Amygdala (tissue), 56 donors: ENCODE measurements at places on chromosomes 16 and 17.

DNA sequence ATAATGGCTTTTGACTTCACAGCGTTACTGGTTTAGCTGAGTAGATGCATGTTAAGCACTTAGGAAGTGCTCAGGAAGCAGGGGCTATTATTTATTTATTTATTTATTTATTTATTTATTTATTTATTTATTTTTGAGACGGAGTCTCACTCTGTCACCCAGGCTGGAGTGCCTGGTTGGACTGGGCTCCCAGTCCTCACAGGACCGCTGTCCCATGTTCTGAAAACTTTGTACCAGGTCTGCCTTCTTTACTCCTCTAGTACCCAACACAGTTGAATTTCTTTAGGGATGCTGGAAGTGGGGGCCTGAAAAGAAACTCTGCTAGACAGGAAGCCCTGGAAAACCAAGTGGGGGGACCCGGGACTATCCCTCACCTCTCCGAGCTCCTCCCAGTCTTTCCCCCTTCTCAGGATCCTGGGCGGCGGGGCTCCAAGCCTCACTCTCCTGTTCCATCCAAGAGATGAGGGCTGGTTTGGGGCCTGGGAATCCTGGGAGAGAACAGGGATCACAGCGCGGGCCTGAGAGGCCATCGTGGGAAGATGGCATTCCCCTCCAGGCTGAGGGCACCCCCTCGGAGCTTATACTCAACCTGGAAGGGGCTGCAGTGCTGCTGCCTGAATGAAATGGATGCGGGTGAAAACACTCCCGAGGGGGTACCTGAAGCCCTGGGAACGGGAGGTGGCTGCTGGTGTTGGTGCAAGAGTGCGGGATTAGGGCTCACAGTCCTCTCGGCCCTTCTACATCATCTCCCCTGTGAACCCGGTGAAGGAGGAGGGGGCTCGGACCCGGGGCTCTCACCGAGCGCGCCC is 674 bp downstream of the ZNF688 start:
- no peak for DNase-seq

DNA sequence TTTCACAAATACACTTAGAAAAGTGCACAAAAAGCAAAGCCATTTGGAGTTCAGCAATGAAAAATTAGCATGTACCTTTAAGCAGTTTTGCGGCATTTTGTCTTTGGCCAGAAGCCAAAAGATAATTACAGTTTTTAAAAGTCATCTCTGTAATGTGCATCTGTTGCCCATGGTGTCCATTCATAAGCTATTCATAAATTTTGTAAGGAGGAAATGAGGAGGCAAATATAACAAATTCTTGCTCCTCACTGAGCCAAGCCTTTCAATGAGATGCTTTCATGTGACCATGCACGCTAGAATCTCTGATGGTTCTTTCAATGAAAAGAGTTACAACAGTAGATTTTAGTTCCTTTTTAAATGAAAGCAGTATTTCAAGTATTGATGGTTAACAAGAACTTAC is 247.1 kb upstream of the MON1B start:
- DNase-seq = no peak

GRCh38 chr17:73696251-73696650 is 52.0 kb upstream of the SDK2 start:
- DNase-seq = no peak

GRCh38 chr16:24537474-24538337 is 1.7 kb upstream of the RBBP6 start:
- DNase-seq = no peak

- no peak for DNase-seq
These were observed 40.0 kb downstream of the CIBAR2 start for GRCh38 chr16:85072076-85072860.

DNA sequence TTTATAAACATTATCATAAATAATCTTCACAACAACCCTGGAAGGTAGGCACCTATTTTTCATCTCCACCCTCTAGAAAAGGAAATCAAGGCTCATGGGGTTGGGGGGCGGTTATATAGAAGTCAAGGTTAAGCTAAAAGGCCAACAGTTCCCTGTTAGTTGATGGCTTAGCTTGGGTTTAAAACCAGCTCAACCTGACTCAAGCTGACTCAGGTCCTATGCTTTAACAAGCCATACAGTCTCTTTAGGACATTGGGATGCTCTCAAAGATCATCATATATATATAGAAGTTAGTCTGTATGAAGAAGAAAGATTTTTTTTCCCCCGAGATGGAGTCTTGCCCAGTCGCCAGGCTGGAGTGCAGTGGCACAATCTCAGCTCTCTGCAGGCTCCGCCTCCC is 44.8 kb upstream of the MED13 start:
- no peak for DNase-seq

DNA sequence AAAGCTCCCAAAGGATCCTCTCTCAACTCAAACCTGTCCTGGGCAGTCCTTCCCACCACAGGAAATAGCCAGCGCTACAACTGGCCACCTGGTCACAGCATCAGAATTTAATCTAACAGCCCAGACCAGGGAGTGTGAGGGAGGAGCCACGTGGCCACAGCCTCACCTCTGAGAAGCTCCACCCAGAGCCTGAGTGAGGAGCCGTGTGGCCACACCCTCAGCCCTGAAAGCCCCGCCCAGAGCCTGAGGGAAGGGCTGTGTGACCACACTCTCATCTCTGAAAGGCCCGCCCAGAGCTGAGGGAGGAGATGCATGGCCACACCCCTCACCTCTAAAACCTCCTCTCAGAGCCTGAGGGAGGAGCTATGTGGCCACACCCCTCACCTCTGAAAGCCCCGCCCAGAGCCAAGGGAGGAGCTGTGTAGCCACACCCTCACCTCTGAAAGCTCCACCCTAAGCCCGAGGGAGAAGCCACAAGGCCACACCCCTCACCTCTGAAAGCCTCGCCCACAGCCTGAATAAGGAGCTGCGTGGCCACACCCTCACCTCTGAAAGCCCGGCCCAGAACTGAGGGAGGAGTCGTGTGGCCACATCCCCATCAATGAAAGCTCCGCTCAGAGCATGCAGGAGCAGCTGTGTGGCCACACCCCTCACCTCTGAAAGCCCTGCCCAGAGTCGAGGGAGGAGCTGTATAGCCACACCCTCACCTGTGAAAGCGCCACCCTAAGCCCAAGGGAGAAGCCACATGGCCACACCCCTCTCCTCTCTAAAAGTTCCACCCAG is 28.6 kb downstream of the SLC38A8 start:
- DNase-seq = no peak

GRCh38 chr17:51840688-51841087 is 317.8 kb downstream of the CA10 start:
- DNase-seq = no peak

GRCh38 chr17:13541032-13541480 is 60.7 kb downstream of the HS3ST3A1 start:
- no peak for DNase-seq

- DNase-seq = no peak
These were observed 773 bp downstream of the SYNGR3 start for GRCh38 chr16:1990351-1991134.
